ENCODE measurements at places on chromosomes 6 and 20.

DNA sequence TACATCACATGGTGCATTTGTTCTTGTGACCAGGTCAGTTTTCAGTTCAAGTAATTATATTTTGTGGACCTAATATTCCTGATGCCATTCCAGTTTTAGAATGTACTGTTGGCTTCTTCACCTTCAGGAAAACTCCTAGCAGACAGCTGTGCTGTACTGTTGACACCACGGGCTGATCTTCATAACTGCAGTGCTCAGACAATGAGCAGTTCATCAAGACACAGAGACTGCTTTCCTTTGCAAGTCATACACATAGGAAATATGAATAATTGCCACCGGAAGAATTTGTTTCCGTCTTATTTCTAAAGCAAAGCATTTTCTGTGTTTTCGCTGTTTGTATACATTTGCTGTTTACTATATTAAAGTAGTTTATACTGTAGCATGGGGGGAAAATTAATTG, 89.8 kb downstream of the C6orf118 start:
- no peak for DNase-seq

- peak; percentile 40 for DNase-seq
These were observed 75.4 kb upstream of the EEF1E1 start for GRCh38 chr6:8177721-8178120.

DNA sequence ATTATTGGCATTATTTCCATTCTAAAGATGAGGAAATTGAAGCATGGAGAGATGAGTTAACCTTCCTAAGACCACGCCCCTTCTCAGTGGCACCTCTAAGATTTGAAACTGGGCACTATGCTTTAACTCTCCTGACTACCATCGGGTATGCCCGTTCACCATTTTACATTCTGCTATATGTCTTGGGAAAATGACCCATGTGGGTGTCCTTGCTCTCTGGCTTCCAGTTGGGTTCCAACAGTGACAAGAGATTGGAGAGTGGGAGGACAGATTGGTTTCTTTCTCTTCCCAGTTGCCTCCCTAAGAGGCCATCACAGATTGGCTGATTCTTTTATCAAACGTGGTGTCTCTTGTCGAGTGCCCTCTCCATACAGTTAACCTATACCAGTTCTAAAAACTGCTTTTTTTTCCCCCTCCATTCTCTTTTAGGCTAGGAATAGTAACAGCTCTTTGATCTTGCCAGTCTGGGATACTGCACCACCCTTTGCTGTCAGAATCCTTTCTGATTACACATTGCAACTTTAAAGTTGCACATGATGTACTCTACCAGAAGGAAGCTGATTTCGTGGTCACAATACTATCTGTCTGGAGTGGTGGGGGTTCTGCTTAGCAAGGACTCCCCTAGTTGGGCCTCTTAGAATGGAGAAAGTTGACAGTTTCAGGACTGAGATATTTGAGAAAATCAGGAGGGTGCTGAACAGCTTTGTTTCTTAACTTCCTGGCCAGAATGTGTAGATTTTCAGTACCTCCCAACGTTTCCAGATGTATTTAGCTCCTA, 88.0 kb upstream of the ELOVL5 start:
- no peak for DNase-seq

GRCh38 chr6:163159689-163160088, 254.8 kb upstream of the QKI start:
- no peak for DNase-seq

DNA sequence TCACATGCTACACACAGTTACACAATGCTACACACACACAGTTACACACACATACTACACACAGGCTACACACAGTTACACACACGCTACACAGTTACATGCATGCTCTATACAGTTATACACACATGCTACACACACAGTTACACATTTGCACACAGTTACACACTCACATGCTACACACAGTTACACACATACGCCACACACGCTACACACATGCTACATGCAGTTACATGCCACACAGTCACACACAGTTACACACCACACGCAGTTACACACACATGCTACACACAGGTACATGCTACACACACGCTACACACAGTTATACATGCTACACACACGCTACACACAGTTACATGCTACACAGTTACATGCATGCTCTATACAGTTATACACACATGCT, 15.6 kb downstream of the MYT1 start:
- no peak for DNase-seq

GRCh38 chr6:156160007-156160794, 617.0 kb upstream of the ARID1B start:
- no peak for DNase-seq

- DNase-seq: no peak
These were observed 116.5 kb upstream of the EEF1E1 start for GRCh38 chr6:8218861-8219260.

DNA sequence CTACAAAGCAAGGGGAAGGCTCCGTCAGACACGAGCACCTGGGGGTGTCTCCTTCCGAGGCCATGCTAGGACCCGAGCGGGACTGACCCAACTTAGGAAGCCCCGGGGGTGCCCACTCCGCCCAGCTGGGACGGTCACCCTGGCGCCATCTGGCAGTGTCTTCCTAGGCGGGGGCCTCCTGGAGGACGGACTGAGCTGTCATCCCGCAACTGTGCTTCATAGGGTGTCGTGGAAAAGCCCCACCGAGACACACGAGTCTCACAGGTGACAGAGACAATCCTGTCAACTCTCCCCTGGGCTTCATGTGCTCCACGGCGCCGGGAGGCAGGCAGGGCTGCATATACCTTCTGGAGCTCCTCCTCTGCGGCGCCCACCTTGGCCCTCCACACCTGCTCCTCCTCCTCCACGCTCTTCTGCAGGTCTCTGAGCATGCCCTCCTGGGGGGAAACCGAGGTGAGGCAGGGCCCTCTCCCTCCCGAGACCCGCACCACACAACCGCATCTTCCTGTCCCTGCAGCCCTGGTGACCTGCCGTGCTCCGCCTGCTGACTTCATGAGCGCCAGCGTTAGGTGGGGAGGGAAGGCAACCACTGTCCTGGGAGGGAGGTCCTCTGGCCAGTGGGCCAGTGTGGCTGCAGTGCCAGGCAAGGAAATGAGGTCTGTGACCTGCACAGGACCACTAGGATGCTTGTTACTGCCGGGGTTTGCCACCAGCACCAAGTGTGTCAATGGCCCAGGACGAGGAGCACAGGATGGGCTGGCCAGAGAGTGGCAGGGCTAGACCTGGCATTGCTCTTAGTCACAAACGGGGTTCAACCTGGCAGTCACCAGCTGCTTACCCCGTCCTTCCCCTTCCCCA, 50.7 kb downstream of the DSTN start:
- peak; percentile 34 for DNase-seq

DNA sequence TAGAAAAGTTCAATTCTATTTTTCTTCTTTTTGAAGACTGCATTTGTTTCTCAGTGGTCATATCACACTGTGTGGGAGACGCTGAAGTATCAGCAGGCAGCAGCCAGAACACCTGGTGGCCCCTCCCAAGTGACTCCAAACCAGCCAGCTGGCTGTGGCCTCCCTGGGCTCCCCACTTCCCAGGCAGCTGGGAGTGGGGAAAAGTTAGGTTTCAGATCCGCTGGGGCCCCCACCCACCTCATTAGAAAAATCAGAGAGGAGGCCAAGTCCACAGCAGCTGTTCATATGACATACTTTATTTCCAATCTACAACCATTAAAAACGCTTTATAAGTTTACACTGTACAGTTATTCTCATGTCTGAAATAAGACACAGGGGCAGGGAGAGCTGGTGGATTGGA, 3.6 kb upstream of the DSN1 start:
- no peak for DNase-seq

DNA sequence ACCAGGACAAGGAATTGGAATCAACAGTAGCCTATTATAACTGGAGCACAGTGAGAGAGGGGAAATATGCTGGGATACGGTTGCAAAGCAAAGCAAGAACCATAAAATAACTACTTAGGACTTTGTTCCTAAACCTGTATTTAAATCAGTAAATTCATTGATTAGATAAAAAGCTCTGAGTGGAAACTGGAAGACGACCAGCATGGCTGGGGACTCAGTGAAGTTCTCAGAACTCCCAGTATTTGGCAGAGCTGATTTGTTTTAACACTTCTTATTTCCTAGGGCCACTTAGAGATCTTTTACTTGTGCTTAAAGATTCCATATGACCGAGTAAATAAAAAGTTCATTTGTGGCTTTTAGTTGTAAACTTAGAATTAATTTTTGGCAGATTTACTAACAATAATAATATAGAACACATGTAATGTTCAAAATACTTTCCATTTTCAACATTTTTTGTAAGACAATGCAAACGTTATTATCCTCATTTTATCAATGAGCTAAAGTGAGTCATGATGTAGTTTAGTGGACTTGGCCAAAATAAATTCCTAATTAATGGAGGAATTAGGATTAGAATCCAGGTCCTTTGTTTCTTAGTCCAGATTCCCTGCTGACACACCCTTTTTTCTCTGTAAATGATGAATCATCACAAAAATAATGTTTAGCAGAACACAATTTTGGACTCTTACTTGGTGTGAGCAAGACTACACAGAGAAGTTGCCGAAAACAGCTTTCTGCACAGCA, 392.9 kb downstream of the GJA1 start:
- no peak for DNase-seq

GRCh38 chr6:124679387-124679786, 282.9 kb upstream of the RNF217 start:
- DNase-seq: no peak

GRCh38 chr6:99885051-99885450, 109.0 kb downstream of the MCHR2 start:
- DNase-seq: no peak

GRCh38 chr6:149910721-149911151, 12.2 kb downstream of the RAET1G start:
- DNase-seq: peak; percentile 46

DNA sequence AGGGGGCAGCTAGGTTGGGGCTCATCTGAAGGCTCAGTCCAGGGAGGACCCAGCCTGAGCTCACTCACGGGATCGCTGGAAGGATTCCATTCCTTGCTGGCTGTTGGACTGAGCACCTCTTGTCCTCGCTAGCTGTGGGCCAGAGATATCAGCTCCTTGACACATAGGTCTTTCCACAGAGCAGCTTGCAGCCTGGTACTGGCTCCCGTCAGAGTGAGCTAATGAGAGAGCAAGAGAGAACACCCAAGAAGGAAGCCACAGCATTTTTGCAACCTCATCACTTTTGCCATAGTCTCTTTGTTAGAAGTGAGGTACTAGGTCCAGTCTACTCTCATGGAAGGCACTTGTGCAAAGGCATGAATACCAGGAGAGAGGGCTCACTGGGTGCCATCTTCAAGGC, 179.9 kb downstream of the CDC5L start:
- DNase-seq: no peak

DNA sequence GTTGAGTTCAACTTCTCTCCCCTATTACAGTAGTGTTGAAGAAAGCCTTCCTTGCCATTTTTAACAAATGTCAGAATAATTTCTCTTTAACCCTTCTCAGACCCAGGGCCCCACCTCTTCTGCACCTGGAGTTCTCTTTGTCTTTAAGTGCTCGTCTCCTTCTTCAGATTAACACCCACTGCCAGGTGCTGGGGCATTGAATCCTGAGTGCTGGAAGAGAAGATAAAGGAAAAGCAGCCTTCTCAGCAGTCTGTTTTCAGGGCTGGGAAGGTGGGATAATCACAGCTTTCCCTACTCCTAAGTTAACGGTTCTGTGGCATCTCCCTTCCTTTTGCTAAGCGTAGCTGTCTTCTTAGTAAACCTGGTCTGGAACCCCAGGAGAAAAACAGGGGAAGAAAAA, 114.6 kb upstream of the TAB2 start:
- no peak for DNase-seq

GRCh38 chr6:82589509-82590206, 226.0 kb downstream of the TPBG start:
- DNase-seq: no peak

GRCh38 chr20:51860111-51860882, 58.0 kb upstream of the SALL4 start:
- no peak for DNase-seq

DNA sequence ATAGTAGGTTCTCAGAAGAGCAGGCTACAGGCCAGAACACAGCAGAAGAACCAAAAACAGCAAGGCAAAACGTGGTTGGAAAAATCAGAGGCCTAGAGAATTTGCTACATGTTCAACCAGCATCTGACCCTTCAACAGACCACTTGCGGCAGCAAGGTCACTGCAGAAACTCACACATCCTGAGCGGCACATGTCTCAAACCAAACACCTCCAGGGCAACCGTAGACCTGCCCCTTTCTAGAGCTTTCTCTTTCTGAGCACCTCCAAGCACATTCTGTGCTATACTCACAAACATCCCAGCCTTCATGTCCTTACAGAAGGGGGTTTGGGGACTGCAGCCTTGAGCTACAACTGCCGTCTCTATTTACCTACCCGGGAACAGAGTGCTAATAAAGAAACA, 52.6 kb downstream of the GFOD1 start:
- no peak for DNase-seq

GRCh38 chr20:43448748-43449535, 8.8 kb upstream of the SRSF6 start:
- DNase-seq: peak; percentile 66

- DNase-seq: no peak
These were observed 112.0 kb downstream of the CDK19 start for GRCh38 chr6:110703010-110703905.

DNA sequence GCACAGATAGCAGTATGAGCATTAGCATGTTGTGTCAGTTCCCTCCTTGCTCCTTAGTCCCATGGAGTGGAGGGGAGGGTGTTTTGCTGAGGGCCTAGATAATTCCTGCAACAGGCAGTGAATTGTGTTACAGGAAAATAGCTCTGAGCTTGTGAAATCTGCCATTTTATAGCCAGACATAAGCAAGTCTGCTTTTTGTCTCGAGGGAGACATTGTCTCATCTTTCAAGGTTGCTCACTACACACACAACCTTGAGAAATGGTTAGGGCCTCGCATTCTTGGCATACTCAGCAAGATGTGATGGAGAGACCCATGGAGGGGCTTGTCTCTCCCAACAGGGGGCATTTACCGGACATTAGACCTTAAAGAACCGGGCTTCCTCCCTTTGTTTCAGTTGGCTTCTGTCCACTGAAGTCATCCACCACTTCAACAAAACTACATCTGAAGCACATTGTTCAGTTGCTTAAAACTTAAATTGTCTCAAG, 108.0 kb upstream of the FOXO3 start:
- DNase-seq: no peak

- no peak for DNase-seq
These were observed 12.9 kb upstream of the SLC22A7 start for GRCh38 chr6:43284991-43285781.

GRCh38 chr20:45008521-45009049, 42.3 kb downstream of the STK4 start:
- no peak for DNase-seq

DNA sequence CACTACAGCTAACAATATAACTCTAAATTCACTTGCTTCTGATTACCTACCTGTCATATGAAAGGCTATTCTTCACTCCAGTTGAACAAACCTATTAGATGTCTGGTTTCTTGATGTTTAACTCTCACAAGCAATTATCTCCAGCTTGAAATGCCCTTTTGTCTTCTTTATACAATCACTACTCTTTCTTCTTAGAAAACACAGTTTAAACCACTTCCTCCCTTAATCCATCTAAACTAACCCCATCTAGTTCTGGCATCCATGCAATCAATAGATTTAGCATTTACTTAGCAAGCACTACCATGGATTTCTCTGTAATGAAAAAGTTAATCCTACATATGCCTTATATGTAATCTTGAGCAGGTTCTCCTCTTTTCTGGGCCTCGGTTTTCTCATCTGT, 127.3 kb downstream of the ATXN1 start:
- DNase-seq: no peak

All from kidney (tissue), 22 donors.